Activated naive CD8-positive, alpha-beta T cell treated with anti-CD3 and anti-CD28 coated beads, Interleukin-2, amount 10 ng/mL, durations not matched to agents 7 days and 5 days (primary cell): ENCODE measurements at places on chromosomes 5 and 9. TPM values are rescaled to one million over a fixed set of nuclear protein-coding genes. Genes with fewer than 3 reads are reported as not detected.

DNA sequence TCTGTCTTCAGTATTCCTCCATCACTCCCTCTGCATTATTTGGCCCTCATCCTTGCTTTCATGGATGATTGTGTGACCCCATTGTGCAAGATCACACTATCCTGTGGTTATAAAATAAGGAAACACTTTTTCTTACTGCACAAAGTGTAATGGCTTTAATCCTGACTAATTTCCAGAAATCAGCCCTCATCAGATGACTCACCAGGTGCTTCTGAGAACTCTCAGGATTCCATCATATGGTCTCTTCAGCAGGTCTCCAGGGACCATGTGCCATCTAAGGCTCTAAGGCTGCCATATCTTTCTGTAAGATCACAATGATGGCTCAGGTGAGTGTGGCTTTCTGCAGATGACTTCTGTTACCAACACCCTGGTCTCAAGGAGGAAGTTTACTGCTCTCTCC, 27.3 kb upstream of the FER start:
- no peak overlapping the region for H3K27ac ChIP-seq
- no peak overlapping the region for H3K4me3 ChIP-seq
- H3K36me3 ChIP-seq, result peaks cover 1% of the 10 kb centered on the region
- no peaks in the 10 kb centered on the region for H3K4me1 ChIP-seq

DNA sequence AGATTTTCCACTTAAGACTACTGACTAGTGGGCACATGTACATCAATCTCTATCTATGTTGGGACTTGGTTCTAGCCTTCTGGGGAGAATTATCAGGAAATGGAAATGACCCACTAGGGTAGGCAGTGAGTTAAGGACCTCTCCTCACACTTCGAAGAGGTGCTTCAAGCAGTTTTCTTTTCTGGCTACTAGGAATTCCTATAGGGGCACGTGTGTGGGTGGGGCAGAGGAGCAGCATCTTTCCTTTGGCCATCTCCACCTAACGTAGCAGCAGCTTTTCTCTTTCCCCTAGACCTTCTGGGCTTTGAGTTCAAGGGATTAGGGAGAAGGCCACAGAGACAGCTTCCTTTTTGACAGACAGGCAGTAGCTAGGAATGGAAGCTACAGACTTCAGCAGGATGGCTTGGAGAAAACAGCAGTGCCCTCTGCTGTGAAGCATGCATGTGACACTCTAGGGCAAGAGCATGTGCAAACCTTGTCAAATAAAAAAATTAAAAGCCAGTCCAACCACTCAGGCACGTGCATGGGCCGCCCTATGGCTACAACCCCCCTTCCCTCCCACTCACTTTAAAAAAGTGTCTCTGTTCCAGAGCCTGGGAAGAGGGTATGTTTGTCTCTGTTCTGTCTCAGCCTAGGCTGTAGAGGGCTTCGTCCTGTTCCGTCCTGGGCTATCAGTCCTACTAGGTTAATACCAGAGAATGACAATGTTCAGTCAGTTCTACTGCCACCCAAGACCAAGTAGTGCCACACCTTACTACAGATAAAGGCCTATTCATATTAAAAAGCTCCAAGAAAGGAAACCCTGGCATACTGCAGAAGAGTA, 8.7 kb upstream of the GFRA3 start:
- H3K36me3 ChIP-seq, result peaks cover 9% of the 10 kb centered on the region
- no peaks in the 10 kb centered on the region for H3K27me3 ChIP-seq
- H3K4me1 ChIP-seq, result no peaks in the 10 kb centered on the region
- H3K4me3 ChIP-seq, result no peak overlapping the region
- no peak for DNase-seq
- no peak overlapping the region for H3K27ac ChIP-seq

DNA sequence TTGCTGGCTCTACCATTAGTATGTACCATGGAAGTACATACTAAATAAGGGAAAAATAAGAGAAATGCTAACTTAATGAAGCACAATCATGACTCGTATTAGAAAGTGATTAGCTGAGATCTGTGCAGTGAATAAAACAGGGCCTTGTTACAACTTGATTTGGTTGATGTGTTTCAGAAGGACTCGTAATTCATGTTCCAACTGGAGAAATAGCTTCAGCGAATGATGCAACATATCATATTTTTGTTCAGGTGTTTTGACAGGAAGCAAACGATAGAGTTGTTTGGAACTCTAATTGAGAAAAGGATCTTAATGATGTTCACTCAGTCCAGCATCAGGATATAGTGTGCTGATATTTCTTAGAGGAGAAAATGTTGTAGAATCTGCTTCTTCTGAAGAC, 474.6 kb upstream of the WWC1 start:
- H3K36me3 ChIP-seq, result no peaks in the 10 kb centered on the region
- H3K4me1 ChIP-seq, result no peaks in the 10 kb centered on the region
- DNase-seq, result no peak
- no peak overlapping the region for H3K4me3 ChIP-seq

GRCh38 chr9:33285502-33285901, 4.8 kb upstream of the NFX1 start:
- H3K36me3 ChIP-seq, result peaks cover 13% of the 10 kb centered on the region
- no peak overlapping the region for H3K27ac ChIP-seq
- no peak for DNase-seq
- no peaks in the 10 kb centered on the region for H3K27me3 ChIP-seq
- H3K4me3 ChIP-seq, result no peak overlapping the region

GRCh38 chr9:110886832-110887231, 151.4 kb downstream of the LPAR1 start:
- no peak overlapping the region for H3K27ac ChIP-seq
- H3K4me3 ChIP-seq, result no peak overlapping the region
- H3K27me3 ChIP-seq, result no peaks in the 10 kb centered on the region
- no peaks in the 10 kb centered on the region for H3K4me1 ChIP-seq
- DNase-seq, result no peak
- no peaks in the 10 kb centered on the region for H3K36me3 ChIP-seq

- H3K27me3 ChIP-seq, result peaks cover 2% of the 10 kb centered on the region
- no peaks in the 10 kb centered on the region for H3K4me1 ChIP-seq
- no peak overlapping the region for H3K27ac ChIP-seq
- no peaks in the 10 kb centered on the region for H3K36me3 ChIP-seq
- no peak for DNase-seq
- no peak overlapping the region for H3K4me3 ChIP-seq
Measured at GRCh38 chr9:100662122-100662521, 84.2 kb downstream of the CAVIN4 start.

The ACTBL2 gene
- not detected for total RNA-seq

The HRCT1 gene
- total RNA-seq, result not detected
